ENCODE measurements at places on chromosomes 6 and 20.

DNA sequence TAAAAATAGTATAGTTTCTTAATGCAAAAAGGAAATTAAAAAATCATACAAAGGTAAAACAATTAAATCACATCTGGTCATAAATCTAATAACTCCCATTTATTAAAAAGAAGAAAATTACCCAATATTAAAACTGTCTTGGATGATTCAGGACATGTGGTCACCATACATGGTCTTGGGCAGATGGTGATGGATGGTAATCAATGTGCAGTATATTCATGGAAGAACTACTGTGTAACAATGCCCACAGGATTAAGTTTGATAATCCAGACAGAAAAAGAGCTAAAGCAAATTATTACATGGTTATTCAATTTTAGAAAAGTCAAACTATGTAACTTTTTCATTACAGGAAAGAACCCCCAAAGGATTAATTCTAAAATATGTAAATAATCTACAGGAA lies 480.6 kb downstream of the QKI start:
- DNase-seq = no peak

DNA sequence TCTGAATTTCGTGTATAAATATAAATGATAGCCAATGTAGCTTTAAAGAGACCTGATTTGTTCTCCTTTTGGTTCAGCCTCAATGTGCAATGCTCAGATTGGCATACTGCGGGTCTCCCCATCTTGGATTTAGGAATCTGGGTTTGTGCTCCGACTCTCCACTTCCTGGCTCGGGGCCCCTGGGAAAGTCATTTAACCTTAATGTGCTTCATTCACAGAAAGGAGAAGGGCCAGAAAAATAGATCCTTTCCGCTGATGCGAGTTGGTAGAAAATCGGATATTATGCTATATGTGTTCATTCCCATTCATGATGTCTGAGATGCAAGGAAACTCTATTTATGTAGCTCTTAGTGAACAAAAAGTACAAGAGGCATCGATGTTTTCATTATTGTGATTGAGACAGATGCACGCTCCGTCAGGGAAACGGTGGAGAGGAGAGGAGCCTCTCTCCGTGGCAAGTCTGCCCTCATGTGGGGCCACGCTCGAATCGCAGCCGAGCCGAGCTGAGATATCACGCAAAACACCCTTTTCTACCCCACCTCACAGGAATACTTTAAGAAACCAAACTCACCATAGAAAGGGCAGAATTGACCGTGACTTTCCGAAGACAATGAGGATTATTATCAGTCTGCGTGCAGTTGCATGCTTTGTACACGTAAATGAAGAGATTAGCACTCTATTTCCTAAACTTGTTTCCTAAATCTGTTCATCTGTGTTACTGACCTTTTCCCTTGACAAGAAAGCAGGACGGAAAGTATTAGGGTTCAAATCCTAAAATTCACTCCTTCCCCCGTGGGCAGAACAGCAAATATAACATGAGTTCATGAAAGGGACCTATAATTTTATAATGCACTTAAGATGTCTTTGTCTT lies 136.6 kb downstream of the COL9A1 start:
- peak; percentile 16 for DNase-seq

GRCh38 chr20:19354950-19355349 lies 142.5 kb downstream of the SLC24A3 start:
- DNase-seq = no peak

- DNase-seq = peak; percentile 60
These were observed 185.6 kb downstream of the TSHZ2 start for GRCh38 chr20:53157443-53158408.

GRCh38 chr6:44868910-44869309 lies 459.2 kb upstream of the RUNX2 start:
- DNase-seq = no peak

- DNase-seq = no peak
These were observed 144.6 kb upstream of the AGPAT4 start for GRCh38 chr6:161418463-161418945.

- no peak for DNase-seq
These were observed 11.1 kb downstream of the EDEM2 start for GRCh38 chr20:35135867-35136586.

DNA sequence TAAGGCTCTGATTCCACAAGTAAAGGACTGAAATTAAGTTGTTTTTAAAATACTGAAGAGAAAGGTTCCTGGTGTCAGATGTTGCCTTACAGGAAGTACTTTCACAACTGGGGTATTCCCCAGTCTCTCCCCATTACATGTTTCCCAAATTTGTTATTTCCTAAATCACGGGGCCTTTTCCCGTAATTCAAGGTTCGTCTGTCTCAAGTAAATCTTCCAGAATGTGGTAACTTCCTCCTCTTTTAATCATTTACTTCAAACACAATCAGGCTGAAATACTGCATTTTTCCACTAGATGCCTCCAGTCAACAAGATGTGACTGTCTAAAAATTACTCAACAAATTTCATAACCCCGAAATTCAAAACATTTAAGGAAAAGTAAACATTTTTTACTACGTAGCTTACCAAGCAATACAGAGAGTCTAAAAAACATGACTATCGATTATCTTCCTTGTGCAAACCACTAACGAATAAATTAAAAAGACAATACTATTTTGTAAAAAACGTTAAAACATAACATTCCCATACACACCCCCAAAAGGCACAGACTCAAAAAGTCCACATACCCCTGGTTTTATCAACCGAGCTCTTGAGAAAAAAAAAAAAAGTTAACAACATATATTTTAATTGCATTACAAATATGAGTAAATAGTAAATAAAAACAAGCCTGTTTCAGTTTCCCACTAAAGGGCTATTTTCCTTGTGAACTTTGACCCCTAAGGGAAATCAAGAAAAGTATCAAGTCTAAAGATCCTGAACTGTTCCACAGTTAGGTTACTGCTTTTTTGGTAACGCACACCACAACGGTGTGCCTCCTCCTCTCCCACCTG lies 1.7 kb downstream of the SOD2 start:
- no peak for DNase-seq

DNA sequence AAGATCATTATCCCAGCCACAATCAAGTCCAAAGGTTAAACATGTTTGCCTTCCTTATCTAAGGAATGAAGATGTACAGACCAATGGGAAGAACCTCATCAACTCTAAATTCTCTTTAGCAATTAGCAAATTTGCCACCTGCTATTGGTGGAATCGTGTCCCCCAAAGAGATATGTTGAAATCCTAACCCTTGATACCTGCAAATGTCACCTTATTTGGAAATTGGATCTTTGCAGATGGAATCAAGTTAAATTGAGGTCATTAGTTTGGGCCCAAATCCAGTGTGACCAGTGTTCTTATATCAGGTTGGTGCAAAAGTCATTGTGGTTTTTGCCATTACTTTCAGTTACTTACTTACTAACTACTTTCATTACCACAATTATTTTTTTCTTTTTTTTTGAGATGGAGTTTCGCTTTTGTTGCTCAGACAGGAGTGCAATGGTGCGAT lies 31.3 kb downstream of the KLHL31 start:
- DNase-seq = no peak

DNA sequence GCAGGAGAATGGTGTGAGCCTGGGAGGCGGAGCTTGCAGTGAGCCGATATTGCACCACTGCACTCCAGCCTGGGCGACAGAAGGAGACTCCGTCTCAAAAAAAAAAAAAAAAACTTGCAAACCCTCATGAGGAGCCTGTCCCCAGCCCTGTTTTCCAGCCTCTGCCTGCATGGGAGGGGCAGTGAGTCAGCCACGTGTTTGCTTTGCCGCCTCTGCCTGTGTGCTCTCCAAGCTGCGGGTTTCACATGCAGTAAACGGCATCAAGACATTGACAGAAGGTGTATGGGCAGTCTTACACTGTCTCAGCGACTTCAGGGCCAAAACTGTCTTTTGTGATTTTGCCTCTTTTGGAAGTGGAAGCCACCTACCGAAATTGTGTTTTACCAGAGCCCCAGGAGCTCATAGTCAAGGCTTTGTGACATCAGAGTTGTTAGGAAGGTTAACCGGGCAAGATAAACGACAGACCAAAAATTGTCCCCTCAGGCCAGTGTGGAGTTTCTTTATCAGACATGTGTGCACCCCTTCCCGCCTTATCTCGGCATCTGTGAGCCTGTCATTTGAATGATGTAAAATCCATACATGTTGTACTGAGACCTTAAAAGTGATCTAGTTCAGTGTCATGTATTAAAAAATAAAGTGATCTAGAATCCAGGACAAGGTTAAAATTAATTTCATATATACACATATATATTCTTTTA lies 52.9 kb downstream of the RPP40 start:
- no peak for DNase-seq

GRCh38 chr6:12420626-12421025 lies 130.5 kb downstream of the EDN1 start:
- no peak for DNase-seq

DNA sequence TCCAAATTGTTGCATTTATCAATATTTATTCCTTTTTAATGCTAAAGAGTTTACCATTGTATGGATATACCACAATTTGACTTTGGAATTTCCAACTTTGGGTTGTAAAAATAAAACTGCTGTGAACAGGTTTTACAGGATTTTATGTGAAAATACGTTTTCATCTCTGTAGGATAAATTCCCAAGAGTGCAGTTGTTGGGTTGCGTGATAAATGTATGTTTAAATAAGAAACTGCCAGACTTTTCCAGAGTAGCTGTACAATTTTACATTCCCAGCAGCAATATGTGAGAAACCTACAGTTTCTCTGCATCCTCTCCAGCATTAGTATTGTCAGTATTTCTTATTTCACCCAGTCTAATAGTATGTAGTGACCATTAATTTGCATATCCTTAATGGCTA lies 12.6 kb downstream of the TAB2 start:
- no peak for DNase-seq

DNA sequence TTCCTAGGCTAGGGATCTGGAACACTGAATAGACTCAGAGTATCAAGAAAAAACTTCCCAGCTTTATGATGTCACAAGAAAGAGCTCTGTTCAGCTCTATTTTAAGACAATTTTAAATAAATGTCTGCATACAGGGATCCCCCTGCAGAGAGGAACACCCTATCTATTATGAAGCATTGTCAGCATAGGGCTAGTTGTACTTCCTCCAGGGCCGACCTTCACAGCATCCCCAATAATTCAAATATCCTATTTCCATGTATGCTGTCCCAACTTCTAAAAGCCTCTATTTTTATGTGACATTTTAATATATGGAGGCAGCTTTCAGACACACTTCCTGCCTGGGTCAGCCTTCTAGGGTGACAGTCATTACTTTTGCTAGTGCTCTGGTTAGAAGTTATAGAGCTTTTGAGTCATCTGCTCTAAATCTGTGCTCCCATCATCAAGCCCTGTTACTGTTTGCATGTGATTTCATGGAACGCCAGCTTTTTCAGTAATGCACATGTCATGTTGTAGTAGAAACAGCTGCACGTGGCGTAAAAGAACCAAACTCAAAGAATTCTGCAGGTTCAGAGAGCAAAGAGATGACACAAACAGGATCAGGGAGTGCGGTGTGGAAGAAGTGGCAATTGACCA lies 189.2 kb downstream of the ADGB start:
- DNase-seq = no peak
